ENCODE measurements at places on chromosomes 2 and 18.

DNA sequence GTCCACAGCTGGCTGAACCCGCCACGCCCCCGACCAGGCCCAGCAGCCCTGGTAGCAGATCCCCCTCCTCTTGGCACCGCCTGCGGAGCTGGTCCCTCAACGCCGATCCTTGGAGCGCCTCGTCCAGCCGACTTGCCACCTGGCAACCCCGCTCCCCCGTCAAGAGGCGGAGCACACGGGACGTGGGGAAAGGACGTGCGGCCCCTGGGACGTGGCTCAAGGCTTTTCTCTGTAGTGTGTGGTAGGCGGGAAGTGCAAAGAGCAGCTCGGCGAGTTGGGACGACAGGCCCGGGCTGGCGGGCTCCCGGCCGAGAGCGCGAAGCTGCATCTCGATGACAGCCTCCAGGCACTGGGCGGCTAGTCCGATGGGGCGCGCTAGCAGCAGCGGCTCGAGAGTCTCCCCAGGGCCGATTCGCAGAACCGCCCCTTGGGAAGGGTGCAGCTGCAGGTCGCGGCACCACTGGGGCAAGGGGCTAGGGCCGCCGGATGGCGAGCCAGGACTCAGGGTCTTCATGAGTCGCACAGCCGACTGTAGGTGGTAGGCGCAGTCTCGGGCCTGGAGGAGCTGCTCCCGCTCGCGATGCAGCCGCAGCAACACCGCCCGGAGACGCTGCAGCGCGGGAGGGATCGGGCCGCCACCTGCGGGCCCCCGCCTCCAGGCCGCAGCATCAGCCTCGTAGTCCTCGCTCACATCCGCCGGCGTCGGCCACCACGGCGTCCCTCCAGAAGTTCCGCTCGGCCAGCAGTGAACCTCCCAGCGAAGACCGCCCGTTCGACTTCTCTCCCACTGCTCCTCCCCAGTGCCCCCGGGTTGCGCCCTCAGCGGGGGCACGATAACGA lies 617 bp downstream of the CCDC142 start:
- DNase-seq: peak; percentile 58

DNA sequence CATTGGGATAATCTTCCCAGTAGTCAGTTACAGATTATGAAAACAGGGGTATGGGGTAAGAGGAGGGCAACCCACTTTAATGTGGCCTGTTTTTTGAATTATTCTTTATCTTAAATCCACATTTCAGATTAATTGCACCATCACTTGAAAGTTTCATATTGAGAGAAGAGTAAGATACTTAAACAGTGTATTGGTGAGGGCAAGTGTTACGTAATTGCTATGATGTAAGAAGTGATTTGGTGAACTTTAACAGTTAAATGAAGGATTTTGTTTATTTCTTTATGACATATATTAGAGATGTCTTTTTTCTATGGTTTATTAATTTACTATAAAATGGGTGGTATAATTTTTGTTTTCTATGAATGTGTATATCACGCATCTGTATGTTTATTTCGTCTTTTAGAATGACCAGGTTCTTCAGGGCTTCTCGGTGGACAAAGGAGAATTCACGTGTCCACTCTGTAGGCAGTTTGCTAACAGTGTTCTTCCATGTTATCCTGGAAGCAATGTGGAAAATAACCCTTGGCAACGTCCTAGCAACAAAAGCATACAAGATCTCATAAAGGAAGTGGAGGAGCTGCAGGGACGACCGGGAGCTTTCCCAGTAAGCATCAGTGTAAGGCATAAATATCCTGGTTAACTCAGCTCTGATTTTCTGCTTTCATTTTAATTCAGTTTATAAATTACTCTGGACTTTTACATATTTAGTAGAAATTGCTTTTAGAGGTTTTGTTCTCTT lies 171.2 kb upstream of the MYO3B start:
- DNase-seq: no peak

GRCh38 chr18:28163201-28163775 lies 13.6 kb downstream of the CDH2 start:
- no peak for DNase-seq

- DNase-seq: no peak
Observed at GRCh38 chr18:23640052-23640451, 22.7 kb downstream of the ANKRD29 start.

DNA sequence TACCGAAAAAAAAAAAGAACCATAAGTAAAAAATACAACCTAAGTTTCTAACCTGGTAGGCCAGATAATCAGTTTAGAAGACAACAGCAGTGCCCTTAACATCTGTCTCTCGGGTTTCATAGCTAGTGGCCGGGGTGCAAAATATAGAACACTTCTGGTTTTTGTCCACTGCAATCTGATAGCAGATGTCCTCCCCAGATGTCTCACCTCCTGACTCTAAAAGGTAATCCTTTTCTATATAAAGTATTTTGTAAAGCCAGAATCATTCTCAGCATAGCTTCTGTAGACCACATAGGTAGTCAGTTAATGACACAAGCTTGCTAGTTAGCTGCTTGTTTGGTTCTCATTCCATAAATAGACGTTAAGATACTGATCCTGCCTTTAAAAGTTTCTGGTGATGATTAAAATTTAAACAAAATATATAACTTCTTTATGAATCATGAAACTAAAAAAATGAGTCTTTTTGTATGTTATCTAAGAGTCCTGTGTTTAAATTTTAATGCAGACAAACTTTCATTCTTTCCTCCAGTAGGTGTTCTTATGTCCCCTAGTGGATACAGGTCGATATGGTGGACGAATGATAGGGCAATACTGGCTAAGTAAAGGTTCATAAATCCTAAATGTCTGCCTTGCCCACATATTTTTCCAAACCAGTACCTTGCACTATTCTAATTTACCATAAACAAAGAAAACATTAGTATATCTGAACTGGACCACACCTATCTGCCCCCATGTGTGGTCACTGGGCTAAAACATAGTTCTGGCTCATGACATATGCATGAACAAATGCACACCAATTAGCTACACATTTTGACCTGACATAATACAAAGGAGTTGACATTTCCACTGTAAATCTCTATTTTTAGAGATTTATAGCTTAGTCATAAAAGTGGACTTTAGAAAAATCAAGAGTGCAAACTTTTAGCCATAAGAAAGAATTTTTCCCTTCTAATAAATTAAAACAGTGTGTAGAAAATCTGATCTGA lies 171.0 kb downstream of the SRBD1 start:
- DNase-seq: no peak

- DNase-seq: no peak
Observed at GRCh38 chr18:71105078-71105819, 816.4 kb downstream of the SOCS6 start.

DNA sequence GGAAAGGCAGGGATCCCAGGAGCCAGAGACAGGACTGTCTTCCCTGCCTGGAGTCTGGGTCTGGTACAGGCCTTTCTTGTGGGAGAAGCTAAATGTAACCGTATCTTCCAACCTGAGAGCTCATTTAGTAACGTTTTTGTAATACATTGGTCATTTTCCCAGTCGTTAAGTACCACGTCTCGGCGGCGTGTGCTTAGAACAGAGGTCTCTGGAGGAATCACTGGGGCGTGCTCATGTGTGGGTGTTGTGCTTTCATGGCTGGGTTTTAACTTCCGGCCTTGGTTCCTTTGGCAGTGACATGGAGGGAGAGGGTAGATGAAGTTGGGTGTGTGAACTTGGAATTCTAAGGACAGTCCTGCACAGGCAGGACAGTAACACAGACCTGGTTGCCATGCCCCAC lies 79.7 kb downstream of the NCK2 start:
- no peak for DNase-seq

- DNase-seq: no peak
Observed at GRCh38 chr2:41994233-41994637, 53.6 kb upstream of the PKDCC start.

DNA sequence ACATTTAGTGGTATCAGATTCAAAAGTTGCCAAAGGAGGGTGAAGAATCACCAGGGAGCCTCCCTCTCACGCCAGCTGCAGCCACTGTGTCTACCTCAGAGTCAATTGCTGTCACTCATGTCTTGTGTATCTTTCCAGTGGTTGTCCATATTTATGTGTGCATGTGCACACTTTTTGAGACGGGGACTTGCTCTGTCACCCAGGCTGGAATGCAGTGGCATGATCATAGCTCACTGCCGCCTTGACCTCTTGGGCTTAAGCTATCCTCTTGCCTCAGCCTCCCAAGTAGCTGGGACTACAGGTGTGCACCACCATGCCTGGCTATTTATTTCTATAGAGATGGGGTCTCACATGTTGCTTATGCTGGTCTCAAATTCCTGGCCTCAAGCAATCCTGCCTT lies 4.0 kb downstream of the MOCOS start:
- DNase-seq: no peak

DNA sequence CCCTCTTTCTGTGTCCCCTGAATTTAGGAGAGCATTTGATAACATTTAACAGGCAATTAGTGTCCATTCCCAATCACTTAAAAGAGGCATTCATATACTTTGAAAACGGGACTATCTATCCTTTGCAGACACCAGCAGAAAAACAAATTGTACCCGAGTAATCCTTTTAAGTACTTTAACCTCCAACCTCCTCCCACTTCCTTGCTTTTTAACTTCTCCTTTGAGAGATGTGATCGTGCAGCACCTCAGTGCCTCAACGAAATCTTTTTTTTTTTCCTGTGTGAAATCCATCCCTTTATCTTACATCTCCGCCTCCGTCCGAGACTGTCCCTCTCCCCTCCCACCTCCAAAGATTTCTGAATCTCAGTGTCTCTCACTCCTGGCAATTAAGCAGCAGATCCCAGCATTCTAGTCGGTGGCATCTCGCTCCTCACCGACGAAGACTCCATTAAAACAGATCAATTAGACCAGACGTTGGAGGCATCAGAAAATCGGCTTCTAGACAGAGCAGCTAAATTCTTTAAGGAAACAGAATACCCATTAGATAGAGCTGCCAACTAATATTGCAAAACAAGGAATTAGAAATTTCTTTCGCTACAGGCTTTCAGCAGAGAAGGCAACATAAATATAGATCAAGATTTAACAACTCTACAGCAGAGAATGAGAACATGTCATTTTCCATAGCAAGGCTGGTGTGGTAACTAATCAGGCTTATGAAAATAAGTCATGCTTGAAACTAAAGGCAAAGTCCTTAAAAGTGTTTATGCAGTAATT lies 1.9 kb upstream of the TMEFF2 start:
- DNase-seq: no peak

DNA sequence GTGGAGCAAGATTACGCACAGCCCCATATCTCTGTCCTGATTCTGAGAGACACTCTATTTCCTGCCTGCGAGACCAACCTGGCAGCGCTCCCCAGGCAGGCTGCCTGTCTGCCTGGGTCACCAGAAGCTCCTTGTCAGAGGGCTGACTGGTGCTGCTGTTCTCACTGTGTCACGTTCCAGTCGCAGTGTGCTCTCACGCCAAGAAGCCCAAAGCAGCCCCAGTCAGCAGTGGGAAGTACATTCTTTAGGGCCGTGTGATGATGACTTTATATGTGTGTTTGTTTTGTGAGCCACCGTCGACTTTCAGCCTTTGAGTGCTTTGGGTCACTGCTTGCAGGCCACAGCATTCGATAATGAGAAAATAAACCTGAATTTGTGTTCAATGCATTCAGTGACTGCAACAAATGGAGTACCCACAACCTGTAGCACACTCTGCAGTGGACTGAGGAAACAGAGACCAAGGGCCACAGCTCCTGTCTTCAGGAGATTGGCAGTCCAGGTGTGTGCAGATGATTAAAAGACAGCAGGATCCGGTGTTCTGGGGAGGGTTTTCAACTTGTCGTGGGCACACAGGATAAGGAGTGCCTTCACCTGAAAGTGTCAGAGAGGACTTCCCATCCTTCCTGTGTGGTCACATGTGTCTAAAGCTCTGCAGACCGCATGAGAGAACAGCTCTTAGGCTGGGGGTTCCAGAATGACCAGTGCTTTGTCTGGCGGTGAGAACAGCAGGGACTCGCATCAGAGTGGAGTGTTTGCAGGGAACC lies 4.8 kb downstream of the TNFRSF11A start:
- DNase-seq: no peak

DNA sequence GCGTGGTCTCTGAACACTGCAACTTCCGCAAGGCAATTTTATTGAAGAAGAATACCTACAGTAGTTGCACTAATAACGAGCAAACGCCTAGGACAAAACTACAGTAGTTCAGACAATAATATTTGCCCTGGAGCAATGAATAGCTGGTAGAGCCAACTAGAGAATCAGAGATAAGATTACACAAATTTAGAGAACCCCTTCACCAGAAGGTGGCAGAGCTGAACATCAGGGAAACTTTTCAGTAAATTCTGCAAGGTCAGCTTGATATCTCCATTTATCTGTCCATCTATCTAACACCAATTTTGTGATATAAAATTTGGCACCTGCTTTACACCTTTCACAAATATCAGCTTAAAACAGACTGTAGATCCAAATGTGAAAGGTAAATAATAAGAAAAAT lies 43.8 kb downstream of the CDH19 start:
- no peak for DNase-seq

DNA sequence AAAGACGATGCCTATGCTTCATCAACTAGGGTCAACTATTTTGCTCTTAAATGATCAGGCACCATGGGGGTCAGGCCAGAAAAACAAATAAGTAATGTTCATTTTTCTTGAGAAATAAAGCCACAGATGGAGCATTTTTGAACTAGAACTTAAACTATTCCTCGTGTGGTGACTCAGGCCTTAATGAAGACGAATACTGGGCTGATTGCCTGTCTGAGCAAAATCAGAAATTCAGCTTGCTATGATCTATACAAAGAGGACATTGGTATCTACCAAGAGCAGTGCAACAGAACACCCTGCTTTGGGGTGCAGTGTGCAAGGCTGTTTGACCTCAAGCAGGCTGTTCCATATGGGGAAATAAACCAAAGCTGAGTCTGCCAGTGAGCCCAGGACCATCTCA lies 176.0 kb downstream of the NRP2 start:
- DNase-seq: no peak

DNA sequence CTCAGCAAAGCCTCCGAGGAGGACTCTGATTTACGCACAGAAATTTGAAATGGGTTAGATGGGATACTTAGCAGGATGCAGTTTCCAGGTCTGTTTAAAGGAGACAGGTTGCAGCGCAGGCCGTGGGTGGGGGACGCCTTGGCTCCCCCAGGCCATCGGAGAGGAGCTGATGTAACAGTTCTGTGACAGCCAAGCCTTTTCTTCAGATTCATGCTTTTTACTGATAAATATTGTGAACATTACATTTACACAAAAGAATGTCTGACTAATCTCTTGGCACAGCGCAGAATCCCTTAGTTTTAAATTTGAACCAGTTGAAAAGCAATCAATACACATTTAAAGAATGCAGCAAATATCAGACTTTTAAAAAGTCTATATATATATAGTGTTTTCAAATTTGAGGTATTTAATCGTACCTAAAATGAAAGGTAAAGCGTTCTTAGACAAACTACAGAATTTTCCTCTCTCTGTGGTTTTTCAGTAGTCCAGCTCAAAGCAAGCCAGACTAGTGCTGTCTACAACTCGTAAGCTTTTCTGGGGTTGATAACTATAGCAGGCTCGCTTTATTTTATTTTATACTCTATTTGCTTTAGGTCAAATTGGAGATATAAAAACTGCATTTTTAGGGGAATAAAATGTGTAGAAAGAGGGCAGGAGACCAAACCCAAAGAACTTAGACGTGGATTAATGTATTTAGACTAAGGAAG lies 221.9 kb downstream of the PIEZO2 start:
- no peak for DNase-seq

GRCh38 chr2:67135208-67135607 lies 261.9 kb upstream of the ETAA1 start:
- no peak for DNase-seq

GRCh38 chr18:68083131-68083530 lies 566.6 kb upstream of the DSEL start:
- no peak for DNase-seq
